Pons (tissue), 1 donor: ENCODE measurements at places on chromosomes 1 and 21.

- DNase-seq, result no peak
These were observed 17.7 kb upstream of the PADI2 start for GRCh38 chr1:17136936-17137335.

DNA sequence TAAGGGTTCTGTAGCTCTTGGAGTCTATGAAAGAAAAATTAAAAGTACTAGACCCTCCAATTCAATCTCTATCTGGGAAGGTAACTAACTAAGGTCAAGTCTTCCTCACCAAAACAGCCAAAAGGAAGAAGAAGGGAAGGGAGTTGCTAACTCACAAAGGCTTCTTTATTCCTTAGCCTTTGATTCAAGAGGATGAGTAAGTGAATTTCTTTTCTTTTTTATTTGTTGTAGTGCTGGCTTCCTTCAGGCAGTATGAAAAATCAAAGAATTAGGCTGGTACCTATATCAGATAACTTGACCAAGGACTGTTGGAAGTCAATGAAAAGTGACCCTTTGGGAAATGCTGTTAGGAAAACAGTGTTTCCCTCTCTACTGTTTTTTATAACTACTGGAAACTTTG, 144.4 kb upstream of the NRIP1 start:
- no peak for DNase-seq

GRCh38 chr1:95096218-95096841, 20.8 kb upstream of the TLCD4 start:
- no peak for DNase-seq

DNA sequence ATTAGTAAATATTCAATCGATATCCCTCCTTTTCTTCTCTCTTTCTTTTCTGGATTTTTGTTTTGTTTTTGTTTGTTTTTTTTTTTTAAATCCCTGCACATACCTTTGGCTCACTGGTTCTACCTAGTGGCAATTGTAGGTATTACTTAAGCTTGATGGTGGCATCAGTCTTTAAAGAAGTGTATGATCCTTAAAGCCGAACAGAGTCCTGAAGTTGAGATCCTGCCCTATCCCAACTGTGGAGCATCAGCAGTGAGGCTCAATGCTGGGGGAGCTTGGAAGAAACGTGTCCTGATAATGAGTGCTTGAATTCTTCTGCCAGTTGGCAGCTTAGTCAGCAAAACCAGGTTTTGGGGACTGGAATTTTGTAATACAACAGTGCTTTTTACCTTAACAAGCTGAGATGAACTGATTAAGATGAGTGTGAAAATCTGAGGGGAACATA, 60.8 kb downstream of the FASLG start:
- DNase-seq, result peak; percentile 34

- DNase-seq, result no peak
These were observed 528.9 kb upstream of the ADAMTS5 start for GRCh38 chr21:27495836-27496235.

GRCh38 chr1:12775443-12775842, 1.9 kb downstream of the PRAMEF12 start:
- DNase-seq, result no peak

- no peak for DNase-seq
These were observed 59.3 kb downstream of the ACP6 start for GRCh38 chr1:147611021-147611426.

GRCh38 chr1:109425391-109426280, 612 bp downstream of the PSMA5 start:
- DNase-seq, result no peak

DNA sequence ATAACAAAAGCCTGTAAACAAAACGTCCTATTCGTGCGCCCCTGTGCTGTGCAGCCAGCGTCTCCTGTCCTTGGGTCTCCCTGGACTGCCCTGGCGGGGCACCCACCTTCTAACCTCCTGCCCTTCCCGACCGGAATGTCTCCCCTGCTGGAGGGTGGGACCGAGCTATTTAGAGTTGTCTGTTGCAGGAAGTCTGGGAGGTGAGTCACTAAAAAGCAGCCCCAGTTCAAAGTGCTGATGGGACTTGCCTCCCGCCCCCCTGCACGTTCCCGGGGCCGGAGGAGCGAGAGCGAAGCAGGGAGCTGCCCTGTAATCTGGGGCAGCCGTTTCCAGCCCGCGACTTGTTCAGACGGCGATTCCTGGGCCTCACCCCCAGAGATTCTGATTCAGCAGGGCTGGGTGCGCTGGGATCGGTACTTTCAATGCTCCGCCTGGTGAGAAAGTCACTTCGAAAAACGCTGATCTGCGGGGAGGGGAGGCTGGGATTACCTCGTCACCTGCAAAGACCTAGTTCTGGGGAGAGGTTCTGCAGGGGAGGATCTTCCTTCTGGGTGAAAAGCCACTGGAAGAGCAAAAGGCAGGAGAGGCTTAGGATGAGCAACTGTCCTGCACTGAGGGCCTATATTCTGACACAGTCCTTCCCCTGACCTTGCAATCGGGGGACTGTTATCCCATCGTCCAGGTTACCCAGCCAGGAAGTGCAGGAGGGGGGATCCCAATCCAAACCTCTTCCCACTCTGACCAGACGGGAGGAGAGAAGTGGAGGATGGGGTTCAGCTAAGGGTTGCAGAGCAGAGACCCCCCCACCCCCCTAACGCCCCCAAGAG, 1.2 kb upstream of the DHRS3 start:
- peak; percentile 58 for DNase-seq

GRCh38 chr1:169160845-169161495, 54.5 kb downstream of the ATP1B1 start:
- no peak for DNase-seq

GRCh38 chr1:215567491-215568298, 591 bp downstream of the KCTD3 start:
- DNase-seq, result peak; percentile 80

GRCh38 chr21:30582870-30583269, 7.3 kb downstream of the KRTAP22-2 start:
- DNase-seq, result no peak

- no peak for DNase-seq
These were observed 111.2 kb upstream of the LBR start for GRCh38 chr1:225539069-225539468.

- DNase-seq, result no peak
These were observed 160.2 kb downstream of the PSMG1 start for GRCh38 chr21:39022863-39023693.

GRCh38 chr1:43482215-43482614, 28.5 kb upstream of the HYI start:
- no peak for DNase-seq

- peak; percentile 58 for DNase-seq
These were observed 13.5 kb downstream of the TNFSF4 start for GRCh38 chr1:173193639-173194038.

GRCh38 chr1:214078950-214079349, 91.2 kb downstream of the PROX1 start:
- no peak for DNase-seq

GRCh38 chr21:45997495-45998275, 16.1 kb downstream of the COL6A1 start:
- no peak for DNase-seq

DNA sequence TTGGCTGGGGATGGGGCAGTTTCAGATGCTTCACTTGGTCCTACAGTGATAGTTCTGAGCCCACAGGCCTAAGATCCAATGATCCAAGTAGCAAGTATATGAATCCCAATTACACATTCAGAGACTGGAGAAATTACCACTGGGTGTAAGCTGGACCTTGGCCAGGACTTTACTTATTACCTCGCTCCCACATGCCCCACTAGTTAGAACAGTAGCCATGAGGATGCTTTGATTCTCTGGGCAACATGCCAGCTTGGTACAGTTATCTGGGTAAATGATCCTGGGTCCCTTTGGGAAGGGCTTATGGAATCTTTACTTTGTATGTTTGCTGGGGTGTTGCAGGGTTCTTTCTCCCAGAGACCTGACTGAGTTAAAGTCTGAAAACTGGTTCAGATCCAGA, 5.0 kb upstream of the FCAMR start:
- no peak for DNase-seq

DNA sequence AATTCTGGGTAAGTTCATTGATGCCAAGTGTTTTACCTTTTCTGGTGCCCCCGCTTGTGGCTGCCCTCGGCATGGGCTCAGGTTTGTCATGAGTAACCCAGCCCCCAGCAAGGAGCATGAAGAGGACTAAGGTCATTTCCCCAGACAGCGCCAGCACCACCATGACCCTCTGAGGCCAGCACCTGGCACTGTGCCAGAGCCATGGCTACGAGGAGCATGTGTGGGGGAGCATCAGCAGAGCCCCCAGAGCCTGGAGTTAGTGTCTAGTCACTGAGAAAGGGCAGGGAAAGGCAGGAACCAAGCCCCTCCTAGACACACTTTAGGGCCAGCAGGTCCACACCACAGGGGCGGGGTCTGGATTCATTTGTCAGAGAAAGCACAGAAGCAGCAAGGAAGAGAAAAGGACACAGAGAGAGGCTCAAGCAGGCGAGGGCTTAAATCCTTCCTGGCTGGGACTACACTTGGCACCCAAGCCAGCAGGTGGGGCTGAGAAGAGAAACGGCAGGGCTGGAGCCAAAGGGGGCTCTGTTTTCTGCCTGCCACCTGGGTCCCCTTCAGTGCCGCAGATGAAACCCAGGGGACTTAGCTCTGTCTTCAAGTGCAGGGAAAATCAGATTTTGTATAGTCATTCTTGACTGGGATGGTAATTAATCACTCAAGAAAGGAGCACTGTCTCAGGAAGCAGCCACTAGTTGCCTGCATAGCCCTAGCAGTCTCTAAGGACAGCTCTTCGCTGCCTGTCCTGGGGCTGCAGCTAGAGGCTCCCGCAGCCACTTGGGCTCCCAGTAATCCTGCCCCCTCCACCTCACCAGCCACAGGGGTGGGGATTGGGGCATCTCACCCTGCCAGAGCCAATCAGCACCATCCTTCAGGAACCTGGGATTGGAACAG, 79.6 kb upstream of the ZC3H12A start:
- no peak for DNase-seq

- no peak for DNase-seq
These were observed 5.9 kb downstream of the DUSP10 start for GRCh38 chr1:221735999-221736398.

DNA sequence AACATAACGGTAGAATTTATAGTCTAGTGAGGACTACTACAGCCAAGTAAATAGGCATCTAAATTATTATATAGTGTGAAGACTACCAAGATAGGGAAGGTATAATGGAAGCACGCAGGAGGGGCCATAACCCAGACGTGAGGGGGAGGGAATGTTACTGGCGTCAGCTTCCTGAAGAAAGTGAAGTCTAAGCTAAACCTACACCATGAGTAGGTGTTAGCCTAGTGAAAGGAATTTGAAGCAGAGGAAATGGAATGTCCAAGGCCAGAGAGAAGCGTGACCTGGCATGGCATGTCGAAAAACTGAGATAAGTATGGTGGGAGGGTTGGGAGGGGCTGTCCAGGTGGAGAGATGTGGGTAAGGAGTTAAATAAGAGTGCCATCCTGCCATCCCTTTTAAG, 140.5 kb downstream of the SLC44A5 start:
- no peak for DNase-seq

DNA sequence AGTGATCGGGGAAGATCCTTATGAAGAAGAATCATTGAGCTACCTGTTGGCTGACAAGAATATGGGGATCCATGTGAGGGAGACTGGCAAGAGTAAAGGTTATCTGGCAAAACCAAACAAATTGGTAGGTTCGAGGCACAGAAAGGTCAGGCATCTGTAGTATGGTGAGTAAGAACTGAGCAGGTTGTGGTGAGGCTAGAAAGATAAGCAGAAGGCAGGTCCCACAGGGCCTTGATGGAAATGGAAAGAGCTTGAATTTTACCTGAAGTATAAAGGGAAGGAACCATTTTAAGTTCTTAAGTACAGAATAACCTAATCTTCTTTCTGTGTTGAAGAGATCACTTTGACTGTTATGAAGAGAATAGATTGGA, 11.1 kb downstream of the PTPRC start:
- no peak for DNase-seq

GRCh38 chr1:240562111-240562590, 49.8 kb downstream of the GREM2 start:
- DNase-seq, result no peak

- DNase-seq, result no peak
These were observed 21.2 kb upstream of the JUN start for GRCh38 chr1:58804853-58805565.

DNA sequence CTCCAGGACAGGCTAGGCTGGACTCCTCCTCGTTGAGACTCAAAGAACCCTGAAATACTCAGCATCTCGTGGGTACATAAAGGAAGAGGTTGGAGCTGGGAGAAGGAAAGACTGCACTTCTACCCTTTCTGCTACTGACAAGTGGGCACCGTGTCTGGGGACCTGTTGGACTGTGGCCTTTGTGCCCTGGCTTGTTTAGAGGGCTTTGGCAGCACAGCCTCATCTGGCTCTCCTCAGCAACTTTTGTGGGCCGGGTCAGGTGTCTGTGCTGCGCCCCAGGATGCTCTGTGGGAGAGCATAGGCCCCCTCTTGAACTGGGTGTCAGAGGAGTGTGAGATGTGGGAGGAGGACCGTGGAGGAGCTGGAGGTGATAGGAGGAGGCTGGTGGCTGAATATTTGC, 142.4 kb downstream of the FCRL5 start:
- no peak for DNase-seq

- DNase-seq, result no peak
These were observed 7.2 kb downstream of the APCS start for GRCh38 chr1:159594625-159595405.

DNA sequence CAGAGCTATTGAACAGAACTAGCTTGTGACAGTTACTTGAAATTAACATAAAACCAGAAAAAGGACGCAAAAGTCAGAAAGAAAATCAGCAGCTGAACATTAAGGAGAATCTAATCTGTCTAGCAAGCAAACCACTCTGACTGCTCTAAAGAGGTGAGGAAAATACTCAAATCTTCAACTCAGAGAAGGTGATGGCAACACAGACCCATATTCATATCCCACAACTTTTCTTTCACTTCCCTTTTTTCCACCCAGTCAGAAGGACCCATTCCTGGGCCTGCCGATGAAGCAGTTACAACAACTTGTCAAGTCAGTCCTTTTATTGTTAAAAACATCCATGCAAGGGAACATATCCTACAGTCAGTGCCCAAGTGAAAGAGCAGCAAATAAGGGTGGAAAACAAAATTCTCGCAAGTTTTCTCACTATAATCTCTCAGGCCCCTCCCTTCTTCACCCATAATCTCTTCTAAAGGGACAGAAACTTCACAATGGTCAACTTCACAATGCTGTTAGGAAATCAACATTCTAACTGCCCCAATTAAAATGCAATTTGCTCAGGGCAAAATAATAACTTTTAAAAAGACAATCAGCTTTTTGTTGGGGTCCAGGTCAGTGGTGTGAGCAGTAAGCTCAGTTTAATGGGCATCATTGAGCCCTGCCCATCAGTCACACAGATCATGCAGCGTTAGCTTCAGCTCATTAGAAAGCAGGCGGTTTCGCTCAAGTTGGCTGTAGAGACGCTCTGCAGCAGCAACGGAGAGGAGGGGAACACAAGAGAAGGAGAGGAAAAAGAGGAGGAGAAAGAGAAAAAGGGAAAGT, 3.6 kb upstream of the NUP210L start:
- DNase-seq, result no peak

DNA sequence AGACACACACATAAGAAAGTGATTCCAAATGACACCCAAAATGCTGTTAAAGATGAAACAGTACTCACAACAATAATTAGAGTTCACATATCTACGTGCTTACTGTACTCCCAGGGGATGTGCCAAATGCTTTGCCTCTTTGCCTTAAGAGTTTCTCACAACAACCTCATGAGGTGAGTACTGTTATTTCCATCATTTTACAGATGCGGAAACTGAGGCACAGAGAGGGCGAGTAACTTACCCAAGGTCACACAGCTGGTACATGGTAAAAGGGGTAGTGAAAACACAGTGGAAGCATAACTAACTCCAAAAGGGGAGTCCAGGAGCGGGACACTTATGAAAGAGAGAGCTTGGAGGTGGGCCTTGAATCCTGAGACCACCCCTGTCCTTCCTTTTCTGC, 171.8 kb downstream of the ACTL8 start:
- DNase-seq, result no peak
